ENCODE measurements at places on chromosomes 1 and 21.

DNA sequence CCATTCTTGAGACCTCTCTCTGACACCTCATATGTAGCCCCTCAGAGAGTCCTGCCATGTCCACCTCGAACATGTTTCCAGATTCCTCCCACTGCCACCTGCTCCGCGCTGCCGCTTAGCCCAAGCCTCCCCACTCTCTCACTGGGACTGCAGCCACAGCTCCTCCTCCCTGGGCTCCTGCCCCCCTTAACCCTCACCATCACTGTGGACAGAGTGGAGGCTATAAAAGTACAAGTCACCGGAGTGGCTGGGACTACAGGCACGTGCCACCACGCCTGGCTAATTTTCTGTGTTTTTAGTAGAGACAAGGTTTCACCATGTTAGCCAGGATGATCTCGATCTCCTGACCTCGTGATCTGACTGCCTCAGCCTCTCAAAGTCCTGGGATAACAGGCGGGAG, 77.0 kb downstream of the VWA5B1 start:
- no peak for DNase-seq

DNA sequence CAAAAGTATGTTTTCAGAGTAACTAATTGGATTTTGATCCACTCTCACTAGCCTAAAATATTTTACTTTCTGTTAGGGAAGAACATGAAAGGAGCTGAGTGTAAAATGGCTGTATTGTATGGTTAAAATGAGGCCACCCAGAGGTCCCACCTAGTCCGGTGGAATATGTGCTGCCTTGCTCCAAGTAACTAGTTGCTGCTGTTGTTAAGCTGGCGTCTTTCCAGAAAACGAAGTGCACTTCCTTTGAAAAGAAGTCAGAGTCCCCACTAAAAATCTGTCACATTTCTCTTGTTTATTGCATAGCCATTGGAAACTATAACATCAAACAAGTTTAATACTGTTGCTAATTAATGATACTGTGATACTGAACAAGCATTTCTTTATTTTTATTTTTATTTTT, 3.2 kb downstream of the SLC25A33 start:
- peak; percentile 21 for DNase-seq

GRCh38 chr1:203200916-203201315, 14.4 kb upstream of the CHI3L1 start:
- no peak for DNase-seq

DNA sequence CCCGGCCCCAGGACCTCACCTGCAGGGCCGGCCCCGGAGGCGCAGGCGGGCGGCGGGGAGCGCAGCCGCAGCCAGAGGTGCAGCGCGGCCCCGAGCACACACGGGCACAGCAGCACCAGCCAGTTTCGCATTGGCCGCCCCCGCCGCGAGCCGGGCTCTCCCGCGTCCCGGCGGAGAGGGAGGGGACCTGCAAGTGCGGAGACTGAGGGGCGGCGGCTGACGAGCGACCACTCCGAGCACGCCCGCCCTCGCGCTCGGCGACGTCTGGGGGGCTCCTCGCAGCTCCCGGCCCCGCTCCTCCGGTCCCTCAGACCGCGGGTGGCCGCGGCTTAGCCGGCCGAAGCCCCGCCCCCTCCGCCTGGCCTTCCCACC, at the start of gene B3GALNT2:
Gene B3GALNT2, minus strand, starts transcription at position 331 of the 372 bp plus-strand sequence. Its CDS starts 200 bp downstream, at position 131.
- no peak for DNase-seq

DNA sequence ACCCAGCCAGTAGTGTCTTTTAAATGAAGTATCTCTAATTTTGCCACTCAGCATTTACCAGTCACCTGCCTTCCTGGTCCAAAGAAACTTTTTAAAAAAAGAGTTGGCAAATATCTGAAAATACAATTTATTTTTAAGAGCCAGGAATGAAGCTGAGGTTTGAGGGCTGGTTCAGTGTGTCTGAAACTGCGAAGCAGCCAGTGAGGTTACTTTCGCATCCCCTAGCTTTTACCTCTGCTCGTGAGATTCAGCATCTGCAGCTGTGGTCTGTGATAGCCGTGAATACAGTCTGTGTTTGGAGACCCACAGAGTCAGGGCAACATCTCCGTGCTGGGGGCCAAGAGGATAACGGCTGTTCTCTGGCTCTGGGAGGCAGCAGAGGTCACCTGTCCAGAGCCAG, 21.3 kb upstream of the KCNAB2 start:
- no peak for DNase-seq

DNA sequence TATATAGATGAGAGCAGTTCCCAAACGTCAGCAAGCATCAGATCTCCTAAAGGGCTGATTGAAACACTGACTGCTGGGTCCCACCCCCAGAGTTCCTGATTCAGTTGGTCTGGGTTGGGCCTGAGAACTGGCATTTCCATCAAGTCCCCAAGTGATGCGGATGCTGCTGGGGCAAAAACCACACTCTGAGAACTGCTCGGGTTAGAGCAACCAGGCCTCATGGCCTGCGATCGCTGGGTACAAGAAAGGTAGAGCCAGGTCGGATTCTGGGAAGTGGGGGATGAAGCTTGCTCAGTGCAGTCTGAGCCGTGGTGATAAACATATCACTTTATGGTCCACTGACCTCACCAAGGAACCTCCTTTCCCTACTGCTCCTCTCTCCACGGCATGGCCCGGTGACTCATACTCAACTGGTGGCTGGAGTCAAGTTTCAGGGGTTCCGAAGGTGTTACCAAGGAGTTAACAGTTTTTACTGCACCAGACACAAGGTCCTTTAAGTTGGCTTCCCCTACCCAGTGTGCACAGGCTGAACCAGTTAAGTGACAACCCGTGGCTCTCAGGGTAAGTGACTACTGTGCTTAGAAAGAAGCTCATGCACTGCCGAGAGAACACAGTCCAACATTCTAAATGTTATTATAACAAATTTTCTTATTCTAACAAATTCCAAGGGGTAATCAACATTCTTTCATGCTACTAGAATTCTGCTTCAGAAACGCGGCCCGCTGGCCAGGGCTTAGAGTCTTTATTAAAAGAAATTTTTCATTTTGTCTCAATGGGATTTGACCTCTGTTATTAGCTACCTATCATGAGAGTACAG, 153.5 kb downstream of the TGFBR3 start:
- DNase-seq, result peak; percentile 55

GRCh38 chr21:14306126-14306907, 76.6 kb downstream of the HSPA13 start:
- no peak for DNase-seq

DNA sequence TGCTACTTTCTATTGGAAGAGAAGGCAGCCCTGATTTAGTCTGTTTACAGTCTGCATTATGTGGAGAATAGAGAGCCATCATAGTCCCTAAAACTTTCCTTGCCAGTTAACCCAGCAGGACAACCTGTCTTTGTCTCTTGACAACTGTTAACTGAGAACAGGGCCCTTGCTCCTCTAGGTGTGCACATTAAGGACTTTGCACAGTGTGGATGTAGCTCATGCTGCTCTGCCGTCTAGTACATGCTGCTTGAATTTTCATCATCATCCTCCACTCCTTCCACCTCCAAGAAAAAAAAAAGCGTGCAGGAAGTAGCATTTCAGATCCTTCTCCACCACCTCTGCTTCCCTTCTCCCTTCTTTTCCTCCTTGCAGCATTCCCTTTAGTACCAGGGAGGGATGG, 91.5 kb downstream of the PBX1 start:
- DNase-seq, result no peak

DNA sequence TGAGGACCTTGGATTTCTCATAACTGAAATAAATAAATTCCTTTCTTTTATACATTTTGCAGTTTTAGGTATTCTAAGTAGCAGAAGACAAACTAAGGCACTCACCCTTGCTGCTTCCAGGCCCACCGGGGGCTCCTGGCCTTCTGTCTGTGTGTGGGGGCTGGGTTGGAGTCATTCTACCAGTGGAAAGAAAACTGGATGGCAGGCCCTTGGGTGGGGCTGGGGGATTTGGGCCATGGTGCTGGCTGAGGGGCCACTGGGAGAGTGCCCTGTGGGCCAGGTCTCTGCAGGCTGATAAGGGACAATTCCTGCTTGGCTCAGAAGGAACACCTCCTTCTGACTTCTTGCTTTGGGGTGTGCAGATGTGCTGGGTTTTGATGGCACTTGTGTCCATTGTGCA, 54.0 kb upstream of the CSF3R start:
- DNase-seq, result no peak

GRCh38 chr1:188517139-188517538, 1688.4 kb downstream of the PLA2G4A start:
- no peak for DNase-seq

DNA sequence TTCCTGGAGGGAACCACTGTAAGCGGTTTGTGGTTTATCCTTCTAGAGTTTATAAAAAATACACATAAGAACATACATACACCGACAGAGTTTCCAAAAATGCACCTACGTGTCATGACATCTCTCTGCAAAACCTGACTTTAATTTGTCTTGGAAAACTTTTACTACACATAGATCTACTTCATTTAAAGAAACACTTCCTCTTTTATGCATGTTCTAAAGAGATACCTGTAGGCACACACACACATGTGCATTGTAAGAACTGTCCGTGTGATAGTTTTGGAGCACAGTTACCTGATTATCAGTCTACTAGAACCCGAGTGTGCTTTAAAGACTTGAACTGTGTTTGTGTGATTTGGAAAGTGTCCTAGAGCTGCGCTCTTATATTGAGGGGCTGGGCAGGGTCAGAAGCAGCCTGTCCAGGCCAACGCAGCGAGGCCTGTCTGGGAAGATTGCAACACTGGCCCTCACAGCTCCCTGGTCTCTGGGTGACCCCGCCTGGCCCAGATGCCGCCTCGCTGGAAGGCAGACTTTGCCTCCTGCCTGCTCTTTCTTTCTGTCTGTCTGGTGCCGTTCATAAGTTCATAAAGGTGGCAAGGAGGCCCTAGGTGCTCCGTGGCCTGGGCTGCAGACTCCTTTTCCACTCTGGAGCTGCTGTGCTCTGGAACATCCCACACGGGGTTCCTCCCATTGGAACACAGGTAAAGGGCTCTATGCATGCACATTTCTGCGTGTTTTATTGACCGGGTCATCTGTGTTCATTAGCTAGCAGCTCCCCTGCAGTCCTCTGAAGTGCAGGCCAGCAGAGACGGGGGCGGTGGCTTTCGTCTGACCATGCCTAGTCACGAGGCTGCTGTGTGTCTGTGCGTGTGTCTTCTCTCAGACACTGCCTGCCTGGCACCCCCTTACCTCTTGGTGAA, 46.3 kb downstream of the AGPAT3 start:
- no peak for DNase-seq

DNA sequence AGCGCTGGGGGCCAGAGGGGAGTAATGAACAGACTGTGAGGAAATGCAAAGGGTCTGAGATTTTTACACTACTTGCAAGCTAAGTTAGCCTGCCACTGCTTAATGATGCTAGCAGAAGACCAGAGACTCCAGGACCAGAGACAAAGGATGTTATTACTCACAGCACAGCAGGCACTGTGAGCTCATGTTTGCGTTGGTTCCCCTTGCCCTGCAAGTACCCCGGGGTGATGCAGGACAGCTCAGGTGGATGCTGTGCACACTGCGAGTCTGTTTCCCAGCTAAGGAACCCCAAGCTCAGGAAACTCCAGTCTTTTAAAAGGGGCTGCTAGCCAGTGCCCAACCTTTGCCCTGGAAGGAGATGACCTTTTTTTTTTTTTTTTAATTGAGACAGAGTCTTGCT, 1.2 kb downstream of the FHAD1 start:
- no peak for DNase-seq

DNA sequence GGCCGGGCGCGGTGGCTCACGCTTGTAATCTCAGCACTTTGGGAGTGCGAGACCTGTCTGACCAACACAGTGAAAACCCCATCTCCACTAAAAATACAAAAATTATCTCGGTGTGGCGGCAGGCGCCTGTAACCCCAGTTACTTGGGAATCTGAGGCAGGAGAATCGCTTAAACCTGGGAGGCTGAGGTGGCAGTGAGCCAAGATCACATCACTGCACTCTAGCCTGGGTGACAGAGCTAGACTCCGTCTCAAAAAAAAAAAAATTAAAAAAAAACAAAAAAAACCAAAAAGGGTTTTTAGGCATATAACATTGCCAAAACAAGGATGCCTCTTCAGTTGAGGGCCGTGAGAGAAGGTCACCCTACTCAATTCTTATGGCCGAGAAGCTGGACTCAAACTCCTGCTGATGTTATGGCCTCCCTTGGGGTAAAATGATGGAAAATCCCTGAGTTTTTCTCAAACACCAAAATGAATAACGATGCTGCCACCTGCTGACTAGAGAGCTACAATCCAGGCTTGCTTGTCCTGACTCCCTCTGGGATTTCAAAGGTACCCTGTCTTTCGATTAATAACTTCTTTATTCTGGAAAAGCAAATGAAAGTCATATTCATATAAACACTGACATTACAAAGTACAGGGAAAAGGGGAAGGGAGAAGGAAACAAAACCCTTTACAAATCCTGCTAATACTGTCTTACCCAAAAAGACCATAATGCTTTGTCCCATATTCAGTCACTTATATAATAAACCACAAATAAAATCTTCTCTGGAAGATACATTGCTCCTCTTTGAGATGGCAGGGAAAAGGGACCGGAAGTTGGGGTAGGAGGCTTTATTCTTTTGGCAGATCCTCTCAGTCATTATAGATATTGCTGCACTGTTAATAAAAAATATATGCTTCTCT, 10.7 kb downstream of the RAB42 start:
- DNase-seq, result peak; percentile 55

- no peak for DNase-seq
These were observed 118.3 kb downstream of the PTPRU start for GRCh38 chr1:29354511-29355098.

DNA sequence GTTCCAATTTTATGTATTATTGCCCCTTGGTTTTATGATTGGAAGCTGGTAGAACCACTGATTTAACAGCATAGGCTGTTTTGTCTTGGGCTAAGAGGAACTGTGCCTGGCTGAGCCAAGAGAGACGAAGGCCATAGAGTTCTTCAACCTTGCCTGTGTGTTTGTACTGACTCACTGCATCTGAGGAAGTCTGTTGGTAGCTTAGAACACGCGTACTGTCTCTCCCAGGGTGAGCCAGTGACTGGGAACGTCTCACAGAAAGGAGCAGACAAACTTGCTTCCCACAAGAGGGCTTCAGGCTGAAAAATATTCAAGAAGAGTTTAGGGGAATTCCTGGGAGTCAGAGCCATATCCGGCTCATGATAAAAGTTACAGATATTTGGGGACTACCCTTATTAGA, 14.9 kb downstream of the TMEM51 start:
- peak; percentile 65 for DNase-seq

GRCh38 chr1:43077273-43077672, 94.8 kb downstream of the EBNA1BP2 start:
- DNase-seq, result no peak

- no peak for DNase-seq
These were observed 69.0 kb downstream of the UBIAD1 start for GRCh38 chr1:11341901-11342552.

- no peak for DNase-seq
These were observed 98.8 kb downstream of the UBE2U start for GRCh38 chr1:64302194-64302593.
